ENCODE measurements at places on chromosomes 3 and 15. TPM values are rescaled to one million over a fixed set of nuclear protein-coding genes. Genes with fewer than 3 reads are reported as not detected.

KNG1 gene
- not detected for total RNA-seq

CLDND1 gene
- 70.1 TPM for total RNA-seq

CAPN3 gene
- 37.9 TPM for total RNA-seq

ASB14 gene
- total RNA-seq, result not detected

MESP2 gene
- 0.32 TPM for total RNA-seq

DNA sequence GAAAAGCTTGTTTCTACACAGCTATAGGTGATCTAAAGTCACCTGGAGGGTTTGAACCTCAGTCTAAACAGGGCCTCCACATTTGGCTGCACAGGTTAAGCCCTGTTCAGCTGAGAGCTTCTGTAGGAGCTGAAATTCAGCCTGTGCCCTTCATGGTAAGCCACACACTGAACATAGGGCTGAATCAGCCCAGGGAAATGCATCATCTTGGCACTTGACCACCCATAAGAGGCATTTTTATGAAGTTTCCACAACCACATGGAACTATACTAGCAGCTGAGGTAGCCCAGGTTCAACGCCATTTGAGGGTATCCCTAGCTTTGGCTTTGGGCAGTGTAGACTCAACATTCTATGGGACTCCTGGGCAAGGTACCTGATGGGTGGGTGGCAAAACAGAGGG is 126.8 kb downstream of the FAM174B start:
- no peak overlapping the region for H3K4me3 ChIP-seq
- no peak for DNase-seq
- H3K4me1 ChIP-seq, result no peaks in the 10 kb centered on the region
- H3K27ac ChIP-seq, result no peak overlapping the region
- no peaks in the 10 kb centered on the region for H3K27me3 ChIP-seq

GRCh38 chr3:185361920-185362319 is 1.0 kb upstream of the MAP3K13 start:
- H3K27ac ChIP-seq, result no peak overlapping the region
- H3K4me1 ChIP-seq, result no peaks in the 10 kb centered on the region
- peaks cover 41% of the 10 kb centered on the region for H3K27me3 ChIP-seq
- no peak for DNase-seq
- no peak overlapping the region for H3K4me3 ChIP-seq

- DNase-seq, result no peak
- H3K36me3 ChIP-seq, result peaks cover 5% of the 10 kb centered on the region
- peaks cover 16% of the 10 kb centered on the region for H3K4me1 ChIP-seq
- no peak overlapping the region for H3K4me3 ChIP-seq
- no peak overlapping the region for H3K27ac ChIP-seq
These were observed 57.9 kb downstream of the RGMA start for GRCh38 chr15:93031103-93031464.

Measured in cardiac muscle cell (in vitro differentiated cells and primary cell).